ENCODE measurements at places on chromosomes 4 and X. TPM values are rescaled to one million over a fixed set of nuclear protein-coding genes. Genes with fewer than 3 reads are reported as not detected.

GRCh38 chr4:189098932-189099696, 841.6 kb upstream of the FRG1 start:
- H3K36me3 ChIP-seq, result no peaks in the 10 kb centered on the region
- DNase-seq, result no peak
- H3K27me3 ChIP-seq, result no peaks in the 10 kb centered on the region
- no peak overlapping the region for H3K27ac ChIP-seq
- no peaks in the 10 kb centered on the region for H3K4me1 ChIP-seq

DNA sequence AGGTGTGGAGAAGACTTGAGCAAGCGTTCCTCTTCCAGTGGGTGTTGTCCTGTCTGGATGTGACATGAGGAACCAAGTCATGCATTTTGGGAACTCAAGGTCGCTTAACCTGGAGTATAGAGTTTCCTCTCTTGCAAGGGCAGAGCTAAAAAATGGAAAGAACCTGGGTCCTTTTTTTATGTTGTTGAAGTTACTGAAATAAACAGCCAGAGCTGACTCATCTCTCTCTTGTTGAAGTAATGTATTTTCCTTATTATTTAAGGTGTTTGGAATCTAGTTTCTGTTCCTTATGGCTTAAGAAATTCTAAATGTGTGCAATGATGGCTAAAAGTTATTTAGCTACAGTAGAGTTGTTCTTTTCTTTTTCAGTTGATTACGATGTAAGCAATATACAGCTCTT, 314.5 kb downstream of the CAMK2D start:
- no peak overlapping the region for H3K4me3 ChIP-seq
- H3K27ac ChIP-seq, result peak overlapping the region; percentile 18
- H3K36me3 ChIP-seq, result no peaks in the 10 kb centered on the region
- peaks cover 3% of the 10 kb centered on the region for H3K4me1 ChIP-seq

DNA sequence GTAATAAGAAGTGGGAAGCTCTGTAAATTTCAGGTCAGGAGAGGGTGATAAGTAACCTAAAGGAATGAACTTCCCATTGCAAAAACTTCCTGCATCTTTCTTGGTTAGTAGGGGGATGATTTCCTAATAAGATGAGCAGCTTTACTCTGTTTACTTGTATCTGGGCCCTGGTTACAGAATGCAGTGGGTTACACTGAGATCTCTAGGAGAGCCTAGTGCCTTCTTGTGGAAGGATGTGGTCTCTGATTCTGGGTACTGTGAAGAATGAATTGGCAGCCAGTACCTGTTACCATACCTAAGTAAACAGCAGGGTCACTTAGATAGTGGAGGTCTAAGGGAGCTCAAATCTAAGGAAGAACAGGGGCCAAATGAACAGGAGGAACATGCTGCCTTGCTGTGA, 320.6 kb downstream of the ARHGAP10 start:
- no peak overlapping the region for H3K4me3 ChIP-seq
- no peak for DNase-seq
- H3K4me1 ChIP-seq, result no peaks in the 10 kb centered on the region
- no peaks in the 10 kb centered on the region for H3K27me3 ChIP-seq
- no peak overlapping the region for H3K27ac ChIP-seq

GRIA3 gene
- total RNA-seq, result 2.9 TPM

- no peaks in the 10 kb centered on the region for H3K36me3 ChIP-seq
- no peak for DNase-seq
- no peak overlapping the region for H3K4me3 ChIP-seq
- no peak overlapping the region for H3K27ac ChIP-seq
- no peaks in the 10 kb centered on the region for H3K4me1 ChIP-seq
Observed at GRCh38 chr4:181443021-181443420, 800.2 kb upstream of the TENM3 start.

DNA sequence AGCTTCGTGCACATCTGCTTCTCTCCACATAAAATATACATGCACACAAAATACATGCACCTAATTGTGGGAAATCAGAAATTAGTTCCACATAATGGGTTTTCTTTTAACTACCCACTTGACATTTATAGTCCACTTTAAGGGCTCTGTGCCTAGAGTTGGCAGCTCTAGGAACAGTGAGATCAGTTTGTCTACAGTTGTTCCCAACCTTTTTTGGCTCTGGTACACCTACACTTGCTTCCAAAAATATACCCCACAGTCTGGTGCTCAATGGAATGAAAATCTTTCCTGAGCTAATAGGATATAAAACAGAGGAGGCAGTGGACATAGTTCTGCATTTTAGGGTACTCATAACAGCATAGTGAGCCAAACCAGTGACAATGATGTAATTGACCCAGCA, 36.1 kb downstream of the HDAC8 start:
- H3K27me3 ChIP-seq, result no peaks in the 10 kb centered on the region
- no peaks in the 10 kb centered on the region for H3K36me3 ChIP-seq
- no peaks in the 10 kb centered on the region for H3K4me1 ChIP-seq
- no peak overlapping the region for H3K4me3 ChIP-seq

- peak; percentile 32 for DNase-seq
- H3K27ac ChIP-seq, result peak overlapping the region; percentile 76
- no peaks in the 10 kb centered on the region for H3K36me3 ChIP-seq
- H3K4me3 ChIP-seq, result no peak overlapping the region
- H3K27me3 ChIP-seq, result no peaks in the 10 kb centered on the region
Observed at GRCh38 chr4:84681486-84682274, 98.8 kb downstream of the CDS1 start.

- peaks cover 5% of the 10 kb centered on the region for H3K4me1 ChIP-seq
- H3K36me3 ChIP-seq, result no peaks in the 10 kb centered on the region
- no peak overlapping the region for H3K27ac ChIP-seq
- peaks cover 15% of the 10 kb centered on the region for H3K27me3 ChIP-seq
Observed at GRCh38 chr4:140888054-140888453, 131.9 kb upstream of the TBC1D9 start.

DNA sequence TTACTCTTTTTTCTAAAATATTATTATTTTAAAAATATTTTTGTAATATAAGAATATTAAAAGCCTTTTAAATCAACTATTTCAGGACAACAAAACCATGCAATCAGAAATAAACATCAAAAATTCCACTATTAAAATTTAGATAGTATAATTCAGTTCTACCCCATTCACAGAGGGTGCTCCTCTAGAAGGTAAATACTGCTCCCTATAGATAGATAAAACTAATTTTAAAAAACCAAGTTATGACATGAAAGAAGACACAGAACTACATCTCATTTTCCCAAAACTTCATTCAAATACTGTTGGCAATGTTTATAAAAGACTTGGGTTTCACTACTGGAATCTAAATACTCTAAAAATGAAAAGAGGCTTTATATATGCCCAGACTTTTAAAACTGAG, 219.3 kb downstream of the SPOCK3 start:
- H3K36me3 ChIP-seq, result no peaks in the 10 kb centered on the region
- H3K4me3 ChIP-seq, result no peak overlapping the region
- no peak overlapping the region for H3K27ac ChIP-seq
- DNase-seq, result no peak

GRCh38 chr4:144298519-144298918, 158.0 kb upstream of the GYPA start:
- DNase-seq, result no peak
- no peak overlapping the region for H3K4me3 ChIP-seq
- H3K27me3 ChIP-seq, result no peaks in the 10 kb centered on the region
- no peak overlapping the region for H3K27ac ChIP-seq

DNA sequence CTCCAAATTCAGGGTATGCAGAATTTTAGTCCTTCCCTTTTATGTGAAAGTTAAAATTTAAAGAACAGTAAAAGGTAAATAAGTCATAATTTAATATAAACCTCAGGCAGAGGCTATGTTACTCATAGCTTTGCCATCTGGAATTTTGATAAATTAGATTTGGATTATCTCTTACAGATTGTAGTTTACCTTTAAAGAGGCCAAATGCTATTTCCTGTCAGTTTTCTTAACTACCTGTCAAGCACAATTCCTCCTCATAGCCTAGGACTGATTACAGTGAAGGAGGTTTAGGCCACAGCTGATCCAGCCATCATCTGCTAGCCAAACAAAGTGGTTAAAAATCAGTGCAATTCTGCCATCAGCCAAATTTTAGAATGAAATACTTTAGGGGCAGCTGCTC, 128.1 kb downstream of the MFAP3L start:
- no peaks in the 10 kb centered on the region for H3K36me3 ChIP-seq
- H3K27me3 ChIP-seq, result no peaks in the 10 kb centered on the region
- no peaks in the 10 kb centered on the region for H3K4me1 ChIP-seq
- H3K4me3 ChIP-seq, result no peak overlapping the region
- no peak for DNase-seq
